Bone marrow (tissue), 2 donors: ENCODE measurements at places on chromosomes 2 and 18.

DNA sequence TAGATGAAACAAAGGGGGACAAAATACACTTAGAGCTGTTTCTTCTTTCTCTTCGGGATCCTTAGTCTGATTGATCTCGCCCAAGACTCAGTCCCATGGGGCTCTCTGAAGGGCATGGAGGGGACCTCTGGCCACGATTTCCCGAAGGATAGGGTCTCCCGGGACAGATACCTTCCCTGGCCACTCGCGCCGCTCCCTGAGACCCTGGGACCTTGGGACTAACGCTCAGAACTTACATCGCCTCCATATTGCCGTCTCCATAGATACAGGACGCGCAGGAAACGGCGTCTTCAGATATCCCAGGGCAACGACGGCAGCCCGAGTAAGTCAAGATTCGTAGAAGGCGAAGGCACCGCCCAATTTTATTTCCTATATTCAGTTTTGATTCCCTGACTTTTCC lies at the start of gene CFAP65:
TSS of gene CFAP65 (minus strand) at position 265 of the 400 bp plus-strand sequence. CDS start 2,468 bp downstream, outside the sequence.
- DNase-seq, result no peak

GRCh38 chr2:31666878-31667277 lies 86.1 kb upstream of the SRD5A2 start:
- no peak for DNase-seq

- no peak for DNase-seq
Measured at GRCh38 chr2:193561054-193561453, 1366.3 kb upstream of the TMEFF2 start.

DNA sequence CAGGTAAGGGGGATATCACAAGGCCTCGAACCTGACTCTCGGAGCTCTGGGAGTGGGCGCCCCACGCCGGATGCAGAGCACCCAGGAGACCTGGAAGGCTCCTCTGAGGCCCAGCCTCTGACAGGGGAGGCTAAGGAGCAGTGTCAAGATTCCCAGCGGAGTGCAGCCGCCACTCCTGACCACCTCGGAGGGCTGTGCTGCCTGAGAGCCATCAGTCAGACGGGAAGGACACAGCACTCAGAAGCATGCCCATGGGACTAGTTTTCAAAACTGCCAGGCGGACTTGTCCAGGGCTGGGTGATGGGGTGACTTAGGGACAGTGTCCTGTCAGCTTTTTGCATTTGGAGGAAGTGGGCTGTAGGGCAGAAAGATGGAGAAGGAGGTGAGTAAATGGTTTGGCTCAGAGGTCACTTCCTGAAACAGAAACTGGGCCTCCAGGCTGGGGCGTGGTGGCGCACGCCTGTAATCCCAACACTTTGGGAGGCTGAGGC lies 34.6 kb upstream of the B3GNT7 start:
- DNase-seq, result no peak

- peak; percentile 31 for DNase-seq
Measured at GRCh38 chr2:8488001-8488738, 193.7 kb upstream of the ID2 start.

DNA sequence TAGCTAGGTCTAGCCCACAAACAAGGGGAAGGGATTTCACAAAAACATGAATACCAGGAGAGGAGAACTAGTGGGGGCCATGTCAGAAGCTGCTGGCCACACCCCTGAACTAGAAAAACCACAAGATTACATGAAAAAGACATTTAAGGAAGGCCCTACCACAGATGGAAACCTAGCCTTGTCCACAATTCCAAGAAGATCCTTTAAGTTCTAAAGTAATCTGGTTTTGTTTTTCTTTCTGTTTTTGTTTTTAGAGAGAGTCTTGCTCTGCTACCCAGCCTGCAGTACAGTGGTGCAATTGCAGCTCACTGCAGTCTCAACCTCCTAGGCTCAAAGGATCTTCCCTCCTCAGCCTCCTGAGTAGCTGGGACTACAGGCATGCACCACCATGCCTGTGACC lies 34.2 kb upstream of the CAB39 start:
- DNase-seq, result no peak

GRCh38 chr2:159605441-159606178 lies 10.7 kb downstream of the BAZ2B start:
- no peak for DNase-seq

GRCh38 chr2:105782646-105783045 lies 37.9 kb downstream of the NCK2 start:
- no peak for DNase-seq

- DNase-seq, result no peak
Measured at GRCh38 chr18:59861009-59861408, 38.8 kb upstream of the PMAIP1 start.

- no peak for DNase-seq
Measured at GRCh38 chr18:36297417-36298125, at the start of gene FHOD3. TSS of gene FHOD3 (plus strand) at chr18:36297713. CDS start at chr18:36297836, 123 bp downstream.

DNA sequence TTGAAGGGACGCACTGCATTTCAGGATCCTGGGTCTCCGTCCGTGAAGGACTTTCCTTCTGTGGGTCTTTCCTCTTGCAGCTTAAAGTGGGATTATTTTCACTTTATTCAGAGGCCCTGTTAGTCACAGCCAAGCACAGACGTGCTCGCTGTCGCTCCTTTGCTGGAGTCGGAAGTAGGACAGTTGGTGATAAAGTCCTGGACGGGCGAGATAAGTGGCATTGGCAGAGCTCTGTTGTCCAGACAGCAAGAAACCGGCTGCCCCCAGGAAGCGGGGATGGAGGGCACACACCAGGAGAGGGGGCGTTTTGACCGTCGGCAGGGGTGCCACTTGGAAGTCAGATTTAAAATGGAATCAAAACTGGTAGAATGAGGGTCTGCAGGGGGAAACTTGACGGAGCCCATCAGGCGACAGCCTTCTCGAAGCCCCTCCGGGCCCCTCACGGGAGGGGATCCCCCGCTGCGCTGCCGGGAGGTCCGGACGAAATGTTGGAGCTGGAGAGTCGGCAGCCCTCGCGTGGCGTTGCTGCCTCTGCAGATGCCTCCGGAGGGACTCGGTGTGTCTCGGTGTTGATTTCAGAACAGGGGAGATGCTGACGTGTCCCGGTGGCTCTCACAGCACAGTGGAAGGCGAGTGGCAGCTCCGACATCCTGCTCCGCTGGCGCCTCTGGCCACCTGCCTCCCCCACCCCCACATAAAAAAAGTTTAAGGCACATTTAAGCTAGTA lies 124.2 kb downstream of the NFATC1 start:
- DNase-seq, result no peak

GRCh38 chr2:178306352-178307073 lies 112.2 kb downstream of the OSBPL6 start:
- DNase-seq, result no peak

DNA sequence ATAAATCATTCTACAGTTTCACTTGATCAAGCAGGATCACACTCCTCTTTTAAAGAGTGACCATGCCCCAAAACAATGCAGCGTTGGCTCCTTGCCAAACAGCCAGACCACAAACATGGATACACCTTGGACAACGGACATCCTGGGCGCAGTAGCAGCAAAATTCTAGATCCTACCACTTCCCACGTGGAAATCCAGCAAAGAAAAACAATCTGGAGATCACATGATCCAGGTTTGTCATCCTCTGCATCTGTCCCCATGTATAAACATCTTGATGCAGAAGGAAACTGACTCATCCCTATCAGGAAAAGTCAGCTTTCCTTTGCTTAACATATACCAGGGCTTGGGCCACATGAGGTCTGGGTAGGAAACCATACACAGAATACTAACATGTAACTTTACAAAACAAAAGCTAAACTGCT lies 53.1 kb downstream of the ZNF521 start:
- DNase-seq, result no peak

- no peak for DNase-seq
Measured at GRCh38 chr2:64325852-64326577, 127.9 kb upstream of the LGALSL start.

GRCh38 chr2:199310771-199311585 lies 146.8 kb downstream of the SATB2 start:
- no peak for DNase-seq

GRCh38 chr2:192016265-192016664 lies 169.4 kb upstream of the CAVIN2 start:
- DNase-seq, result no peak

DNA sequence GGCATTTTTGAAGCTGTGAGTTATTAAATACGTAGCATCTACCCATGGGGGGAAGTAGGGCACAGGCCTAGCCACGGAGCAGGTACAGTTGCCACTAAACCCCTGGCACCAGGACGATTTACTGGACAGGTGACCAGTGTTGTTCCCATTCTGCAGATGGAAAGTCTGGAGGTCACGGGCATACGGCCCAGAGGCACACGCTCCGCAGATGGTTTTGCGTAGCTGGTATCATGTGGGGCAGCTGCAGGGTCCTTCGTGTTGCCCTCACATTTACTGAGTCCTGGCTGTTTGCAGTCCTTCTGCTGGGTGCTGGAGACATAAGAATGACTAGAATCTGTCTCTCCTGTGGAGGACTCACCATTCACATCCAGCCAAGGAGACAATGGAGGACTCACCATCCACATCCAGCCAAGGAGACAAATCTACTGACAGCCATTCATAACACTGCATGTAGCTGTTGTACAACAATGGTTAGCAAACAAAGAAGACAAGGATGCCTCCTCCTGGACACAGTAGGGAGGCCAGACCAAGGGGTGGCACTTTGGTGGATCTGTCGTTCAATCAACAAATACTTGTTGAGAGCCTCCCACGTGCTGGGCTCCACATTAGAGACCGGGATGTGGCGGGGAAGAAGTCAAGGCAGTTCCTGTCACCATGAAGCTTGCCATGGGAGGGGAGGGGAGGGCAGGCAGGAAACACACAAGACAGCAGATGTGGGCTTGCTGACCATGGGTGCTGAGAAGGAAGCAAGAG lies 24.9 kb downstream of the TWIST2 start:
- DNase-seq, result no peak
